Stimulated activated CD4-positive, alpha-beta T cell treated with anti-CD3 and anti-CD28 coated beads, Interleukin-1b, Interleukin-23, amount 100 ng/mL, for 24 hours (primary cell): ENCODE measurements at places on chromosomes 3 and 15.

GRCh38 chr3:195150181-195151118 is 120.5 kb downstream of the XXYLT1 start:
- no peak for DNase-seq

DNA sequence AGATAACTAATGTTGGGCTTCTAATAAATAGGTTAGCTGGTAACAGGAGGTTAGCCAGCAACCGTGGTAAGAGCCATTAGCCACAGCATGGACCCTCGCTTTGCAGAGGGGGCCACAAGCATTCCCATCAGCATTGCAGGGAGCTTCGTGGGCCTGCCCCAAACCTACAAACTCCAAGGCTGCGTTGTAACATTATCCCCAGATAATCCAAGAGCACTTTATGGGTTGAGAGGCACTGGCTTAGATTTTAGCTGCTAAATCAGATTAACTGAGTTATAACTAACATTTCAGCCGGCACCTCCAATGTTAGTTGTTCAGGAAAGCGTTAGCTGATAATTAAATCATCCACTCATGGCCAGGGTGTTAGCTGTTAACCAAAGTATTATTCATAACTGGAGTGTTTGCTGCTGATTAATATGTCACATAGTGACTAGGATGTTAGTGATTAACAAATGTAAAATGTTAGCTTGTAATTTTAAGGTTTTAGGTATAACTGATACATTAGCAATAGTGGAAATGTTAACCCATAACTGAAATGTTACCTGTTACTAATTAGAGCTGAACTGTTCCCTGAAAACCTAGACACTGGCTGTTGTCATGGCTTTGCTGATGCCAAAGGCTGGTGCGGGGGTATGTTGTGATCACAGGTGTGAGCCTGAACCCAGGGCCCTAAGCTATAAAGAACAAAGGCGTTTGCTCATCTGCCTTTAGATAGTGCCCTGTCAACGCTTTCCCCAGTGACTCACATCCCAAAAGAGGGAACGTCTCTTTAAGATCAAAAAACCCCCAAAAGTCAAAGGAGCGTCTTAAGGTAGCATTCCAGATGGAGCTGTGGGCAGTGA is 56.2 kb downstream of the SLC6A6 start:
- no peak for DNase-seq

GRCh38 chr15:79352206-79352605 is 41.3 kb downstream of the TMED3 start:
- DNase-seq, result no peak

DNA sequence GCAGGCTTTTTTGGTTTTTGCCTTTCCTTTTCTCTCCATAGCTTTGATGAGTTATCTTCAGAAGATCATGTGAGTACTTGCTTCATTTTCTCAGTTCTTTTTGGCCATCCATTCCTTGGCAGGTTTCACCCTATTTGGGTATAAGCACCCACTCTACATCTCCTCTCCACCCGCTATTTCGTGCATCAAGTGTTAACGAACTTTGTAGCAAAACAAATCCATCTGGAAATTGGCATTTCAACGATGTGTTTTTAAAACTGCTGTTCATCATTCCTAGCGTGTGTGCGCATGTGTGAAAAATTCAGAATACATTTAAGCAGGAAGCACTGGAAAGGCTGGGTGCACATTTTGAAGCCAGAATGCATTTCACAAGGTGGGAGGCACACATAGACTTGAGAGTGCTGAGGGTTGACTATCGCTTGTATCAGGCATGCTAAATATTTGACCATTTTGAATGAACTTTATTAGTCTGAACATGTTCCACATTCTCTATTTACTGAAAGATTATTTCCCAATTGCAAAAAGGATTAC is 89.7 kb upstream of the FHIT start:
- no peak for DNase-seq

DNA sequence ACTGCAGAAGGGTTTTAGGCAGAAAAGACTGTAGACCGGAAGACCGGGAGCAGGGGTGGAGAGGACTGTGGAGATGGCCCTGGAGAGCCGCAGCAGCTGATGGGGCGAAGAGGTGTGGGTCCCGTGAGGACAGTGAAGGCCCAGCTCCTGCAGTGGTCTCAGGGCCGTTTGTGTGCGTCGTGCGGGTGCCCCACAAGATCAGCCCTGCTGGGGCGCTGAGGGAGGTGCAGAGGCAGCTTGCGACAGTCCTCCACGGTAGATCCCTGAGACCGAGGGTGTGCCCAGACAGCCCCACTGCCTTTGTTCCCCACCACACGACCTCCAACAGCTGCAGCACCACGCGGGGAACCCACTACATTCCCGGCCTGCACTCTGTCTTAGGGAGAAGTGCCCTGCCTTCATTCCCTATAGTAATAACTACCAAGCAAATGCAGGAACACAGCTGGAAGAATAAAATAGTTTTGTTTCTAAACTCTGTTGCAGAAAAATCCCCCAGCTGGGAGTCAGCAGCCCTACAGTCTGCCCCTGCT is 19.0 kb upstream of the CRABP1 start:
- DNase-seq, result no peak

DNA sequence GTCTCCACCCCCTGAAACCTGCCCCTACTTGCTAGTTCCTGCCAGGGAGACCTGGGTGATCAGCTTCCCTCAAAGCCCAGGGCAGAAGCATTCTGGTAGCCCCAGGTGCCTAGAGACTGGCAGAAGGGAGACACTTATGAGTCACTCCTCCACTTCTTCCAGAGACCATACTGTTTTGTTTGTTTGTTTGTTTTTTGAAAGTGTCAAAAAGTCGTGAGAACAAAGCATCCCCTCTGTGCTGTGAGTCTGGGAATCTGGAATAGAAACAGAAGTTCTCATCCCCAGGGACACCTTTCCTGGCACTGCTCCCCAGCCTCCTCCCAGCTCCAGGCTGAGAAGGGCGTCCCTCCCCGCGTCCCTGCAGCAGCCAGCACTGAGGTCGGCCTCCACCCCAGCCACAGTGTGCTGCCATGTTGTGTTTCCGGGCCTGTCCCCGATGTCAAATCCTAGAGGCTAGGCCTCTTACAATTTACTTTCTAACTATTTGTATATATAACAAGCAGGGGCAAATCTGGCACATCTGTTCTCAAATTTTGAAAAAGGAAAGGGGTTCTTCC is 573.0 kb downstream of the RBMS3 start:
- no peak for DNase-seq

DNA sequence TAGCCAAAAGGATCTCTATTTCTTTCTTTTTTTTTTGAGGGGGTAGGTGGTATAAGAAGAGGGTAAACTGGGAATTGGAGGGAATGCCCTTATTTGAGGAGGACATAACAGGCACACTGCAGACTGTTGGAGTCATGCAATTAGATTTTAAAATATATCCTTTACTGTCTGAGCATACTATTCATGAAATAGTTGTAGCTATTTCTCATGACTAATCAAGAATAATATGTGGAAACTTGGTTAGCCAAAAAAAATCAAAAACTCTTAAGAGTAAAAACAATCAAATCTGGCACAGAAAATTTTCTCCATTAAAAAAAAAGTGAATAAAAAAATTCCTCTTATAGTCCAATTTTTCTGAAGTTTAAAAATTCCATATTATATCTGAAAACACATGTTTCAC is 174.9 kb downstream of the SCAPER start:
- no peak for DNase-seq

- DNase-seq, result no peak
Measured at GRCh38 chr15:53397041-53397616, 362.3 kb downstream of the WDR72 start.

GRCh38 chr15:63482874-63483323 is 21.5 kb upstream of the USP3 start:
- no peak for DNase-seq

GRCh38 chr3:89262309-89262929 is 155.0 kb downstream of the EPHA3 start:
- DNase-seq, result no peak

DNA sequence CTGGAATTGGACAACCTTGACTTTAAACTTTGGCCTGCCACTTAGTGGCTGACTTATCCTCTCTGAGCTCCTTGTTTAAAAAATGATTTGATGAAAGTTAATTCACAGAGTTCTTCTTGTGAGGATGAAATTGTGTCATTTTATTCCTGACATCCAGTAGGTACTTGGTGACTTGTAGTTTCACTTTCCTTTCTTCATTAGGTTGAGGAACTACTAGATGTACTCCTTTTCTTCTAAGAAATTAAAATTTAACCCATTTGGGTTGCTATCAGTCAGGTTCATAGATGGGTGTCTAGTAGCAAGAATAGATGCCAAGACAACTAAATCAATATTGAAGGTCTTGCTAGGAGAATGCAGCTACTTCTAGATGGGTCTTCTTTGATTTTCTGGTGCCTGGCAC is 5.2 kb downstream of the NR1D2 start:
- DNase-seq, result no peak

GRCh38 chr3:56012721-56013120 is 455.5 kb downstream of the ERC2 start:
- DNase-seq, result no peak

DNA sequence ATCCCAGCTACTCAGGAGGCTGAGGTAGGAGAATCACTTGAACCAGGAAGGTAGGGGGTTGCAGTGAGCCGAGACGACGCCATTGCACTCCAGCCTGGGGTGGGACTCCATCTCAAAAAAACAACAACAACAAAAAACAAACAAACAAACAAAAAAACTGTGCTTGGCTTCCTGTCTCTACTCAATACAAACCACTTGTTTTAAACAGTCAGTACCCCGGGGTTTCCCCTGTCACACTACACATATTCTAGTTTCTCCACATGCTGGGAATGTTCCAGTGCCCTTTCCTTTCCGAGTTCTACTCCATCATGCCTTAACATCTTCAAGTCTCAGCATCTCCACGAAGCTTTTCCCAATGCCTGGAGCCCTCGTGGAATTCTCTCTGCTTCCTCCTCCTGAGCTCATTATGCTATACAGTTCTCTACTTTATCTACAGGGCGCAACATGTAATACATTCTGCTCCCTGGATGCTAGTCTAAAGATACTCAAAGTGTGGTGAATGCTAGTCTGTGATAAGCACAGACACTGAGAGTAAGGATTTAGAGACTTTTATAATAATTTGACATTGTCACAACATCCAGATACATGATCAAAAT is 7.8 kb downstream of the EMC3 start:
- no peak for DNase-seq

- DNase-seq, result no peak
Measured at GRCh38 chr15:58179741-58180381, 41.7 kb downstream of the AQP9 start.

- no peak for DNase-seq
Measured at GRCh38 chr3:40130721-40131120, 178.8 kb upstream of the EIF1B start.

DNA sequence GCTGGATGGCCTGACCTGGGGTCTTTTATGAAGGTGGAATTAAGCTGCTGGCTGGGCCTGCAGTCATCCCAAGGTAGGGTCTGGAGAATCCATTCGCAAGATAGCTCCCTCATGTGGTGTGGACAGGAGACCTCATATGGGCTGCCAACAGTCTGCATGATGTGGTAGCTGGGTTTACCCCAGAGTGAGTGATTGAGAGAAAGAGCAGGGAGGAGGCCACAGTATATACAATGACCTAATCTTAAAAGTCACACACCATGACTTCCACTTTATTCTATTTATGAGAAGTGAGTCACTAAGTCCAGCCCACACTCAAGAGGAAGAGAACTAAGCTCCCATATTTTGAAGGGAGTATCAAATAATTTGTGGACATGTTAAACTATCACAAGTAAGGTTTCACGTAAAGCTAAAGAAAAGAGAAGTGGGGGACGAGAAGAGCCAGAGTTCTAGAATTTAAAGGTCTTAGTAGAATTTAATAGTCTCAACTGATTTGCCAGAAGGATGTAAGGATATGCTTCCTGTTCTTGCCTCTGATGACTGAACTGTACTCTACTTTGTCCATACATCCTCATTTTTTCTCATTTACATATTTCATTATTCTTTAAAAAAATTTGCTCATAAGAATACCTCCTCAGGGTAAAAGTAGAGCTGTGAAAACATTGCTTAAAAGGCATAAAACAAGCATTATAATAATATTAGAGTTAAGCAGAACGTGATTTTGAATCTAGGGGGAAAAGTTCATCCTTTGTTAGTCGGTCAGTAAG is 184.4 kb downstream of the PEX5L start:
- DNase-seq, result no peak

- no peak for DNase-seq
Measured at GRCh38 chr3:197837282-197837681, 46.2 kb downstream of the LRCH3 start.

- no peak for DNase-seq
Measured at GRCh38 chr3:149145974-149146373, 16.5 kb downstream of the HPS3 start.

DNA sequence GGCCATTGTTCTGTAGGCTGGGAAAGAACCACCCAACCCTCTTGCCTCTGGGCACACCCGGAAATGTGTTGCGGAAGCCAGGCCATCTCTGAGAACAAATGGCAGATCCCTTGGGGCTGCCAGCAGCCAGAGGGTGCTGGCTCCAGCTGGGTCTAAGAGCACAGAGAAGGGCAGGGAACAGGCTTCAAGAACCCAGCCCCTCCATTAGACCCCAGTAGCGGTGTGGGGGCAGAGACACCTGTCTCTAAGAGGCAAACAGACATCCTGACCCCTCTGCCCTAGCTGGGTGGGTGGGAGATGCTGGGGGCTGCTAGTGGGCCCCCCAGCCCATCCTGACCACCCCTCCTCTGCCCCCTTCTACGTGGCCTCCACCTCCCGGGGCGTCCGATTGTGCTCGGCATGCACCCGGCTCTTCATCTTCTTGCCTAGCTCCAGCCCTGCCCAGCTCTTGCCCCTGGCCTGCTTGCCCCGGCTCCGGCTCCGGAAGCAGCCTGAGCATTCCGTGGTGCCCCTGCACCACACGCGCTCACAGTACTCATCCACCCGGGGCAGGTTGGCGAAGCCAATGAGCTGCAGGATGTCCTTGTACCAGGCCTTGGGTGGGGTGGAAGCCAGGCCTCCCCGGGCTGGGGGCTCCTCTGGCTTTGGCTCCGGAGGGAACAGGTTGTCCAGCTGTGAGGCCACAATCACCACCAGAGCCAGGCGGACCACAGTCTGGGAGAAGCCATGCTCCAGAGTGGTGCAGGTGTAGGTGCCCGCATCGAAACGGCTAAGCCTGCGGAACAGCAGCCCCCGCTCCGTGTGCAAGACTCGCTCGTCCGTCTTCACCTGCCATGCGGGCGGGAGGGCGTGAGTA is 9.4 kb downstream of the SEMA3G start:
- DNase-seq, result no peak

DNA sequence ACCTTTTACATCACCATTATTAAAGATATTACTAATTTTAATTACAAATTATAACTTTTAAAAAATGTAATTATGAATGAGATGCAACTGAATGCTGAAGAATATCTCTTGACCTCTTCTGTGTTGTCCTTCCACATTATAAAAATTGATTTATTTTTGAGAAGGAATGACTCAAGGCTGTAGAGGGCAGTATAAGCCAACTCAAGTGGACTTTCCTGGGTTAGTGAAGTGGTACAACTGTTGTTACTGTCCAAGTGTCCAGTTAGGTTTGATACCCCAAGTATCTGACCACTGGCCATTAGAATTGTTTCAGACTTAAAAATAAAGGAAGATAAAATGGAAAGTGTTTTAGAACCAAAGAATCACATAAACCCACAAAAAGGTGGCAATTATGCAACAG is 51.9 kb downstream of the BBX start:
- DNase-seq, result no peak

DNA sequence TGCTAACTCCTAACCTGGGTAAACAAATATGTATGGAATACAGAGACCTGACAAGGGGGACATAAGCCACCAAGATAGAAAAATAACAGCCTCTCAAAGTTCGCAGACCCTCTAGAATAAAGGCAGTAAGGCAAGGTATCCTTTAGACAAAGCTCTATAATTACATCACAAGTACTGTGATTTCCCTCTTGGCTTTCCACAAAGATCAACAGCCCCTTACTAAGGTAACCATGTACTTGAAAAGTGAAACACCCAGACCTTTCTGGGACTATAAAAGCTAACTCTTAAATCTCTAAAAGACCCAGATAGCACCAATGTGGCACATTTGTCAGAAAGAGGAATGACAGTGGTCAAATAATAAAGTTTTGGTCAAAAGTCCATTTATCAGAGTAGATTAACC is 51.9 kb downstream of the TBL1XR1 start:
- no peak for DNase-seq
